Activated T-helper 17 cell treated with anti-CD3 and anti-CD28 coated beads, Interleukin-2, amount 50 U/mL, for 72 hours (primary cell): ENCODE measurements at places on chromosomes 11 and 22. TPM values are rescaled to one million over a fixed set of nuclear protein-coding genes. Genes with fewer than 3 reads are reported as not detected.

DNA sequence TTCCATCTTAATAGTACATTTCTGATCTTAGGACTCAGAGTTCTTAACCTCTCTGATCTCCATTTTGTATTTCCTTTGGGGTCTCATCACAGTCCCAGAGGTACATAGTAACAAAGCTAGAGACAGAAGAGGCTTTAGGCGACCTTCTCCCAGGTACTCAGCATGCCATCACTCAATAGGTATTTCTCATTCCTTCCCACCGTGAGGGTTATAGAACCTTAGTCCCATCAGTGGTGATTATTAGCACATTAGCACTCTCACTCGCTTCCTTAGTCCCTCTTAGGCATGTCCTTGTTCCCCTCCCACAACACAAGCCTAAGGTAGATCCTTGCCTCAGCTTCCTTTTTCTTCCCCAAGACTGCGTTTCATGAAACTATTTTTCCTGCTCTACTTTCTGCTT, 14.7 kb downstream of the SWAP70 start:
- ATAC-seq: no peak

OR4D9 gene
- not detected for total RNA-seq

DNA sequence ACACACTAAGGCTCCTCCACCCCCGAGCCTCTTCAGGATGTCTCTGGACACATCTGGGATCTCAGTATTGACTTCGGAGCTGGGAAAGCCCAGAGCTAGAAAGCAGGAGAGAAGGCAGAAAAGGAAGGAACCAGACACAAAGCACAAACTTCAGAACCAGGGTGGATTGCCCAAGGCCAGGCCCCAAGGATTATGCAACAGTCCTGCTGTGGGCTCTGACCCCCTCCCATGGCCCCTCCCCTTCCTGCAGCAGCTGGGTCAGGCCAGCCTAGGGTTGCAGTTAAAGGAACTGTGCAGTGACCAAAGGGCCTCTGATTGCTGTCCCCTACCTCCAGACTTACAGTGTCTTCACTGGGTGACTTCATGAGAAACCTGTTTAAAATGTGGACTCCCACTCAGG, 5.3 kb downstream of the KCNE3 start:
- no peak for ATAC-seq

DNA sequence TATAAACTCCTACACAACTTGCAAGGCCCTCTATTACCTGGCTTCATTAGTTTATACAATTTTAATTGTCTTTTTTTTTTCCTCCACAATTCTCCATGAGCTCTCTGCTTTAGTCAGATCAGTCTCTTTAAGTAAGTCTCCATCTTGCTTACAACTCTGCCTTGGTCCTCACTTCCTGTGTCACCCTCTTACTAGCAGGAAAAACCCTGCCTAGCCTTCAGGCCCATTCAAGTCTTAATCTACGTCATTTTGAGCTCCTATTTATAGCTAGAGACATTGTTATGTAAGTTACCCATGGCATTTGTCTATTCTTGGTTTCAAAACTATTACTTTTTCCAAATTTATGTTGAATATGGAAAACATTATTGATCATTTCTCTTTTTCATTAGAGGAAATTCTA, 177.4 kb downstream of the SBF2 start:
- no peak for ATAC-seq

GRIA4 gene
- total RNA-seq: not detected

DNA sequence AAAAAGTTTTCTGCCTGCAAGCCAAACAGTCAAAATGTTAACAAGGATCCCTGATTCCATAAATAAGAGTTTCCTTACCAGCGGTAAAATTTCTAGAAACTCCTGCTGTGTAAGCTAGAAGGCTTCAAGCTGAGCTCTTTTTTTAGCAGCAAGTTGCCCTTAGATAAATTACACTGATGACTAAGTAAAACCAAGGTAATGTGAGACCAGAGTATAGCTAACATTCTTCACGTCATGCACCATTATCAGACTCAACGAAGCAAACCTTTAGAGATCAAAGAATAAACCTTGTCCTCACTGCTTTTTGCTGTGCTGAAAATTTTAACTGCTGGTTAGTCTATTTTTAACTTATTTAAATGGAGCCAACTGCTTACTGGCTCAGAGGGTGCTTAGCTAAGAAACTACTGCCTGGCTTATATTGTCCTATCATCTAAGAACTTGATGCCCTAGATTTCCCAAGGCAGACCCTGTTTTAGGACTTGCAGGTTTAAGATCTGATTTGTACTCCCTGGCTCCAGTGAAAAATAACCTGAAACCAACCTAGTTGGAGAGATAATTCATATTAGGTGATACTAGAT, 900.7 kb downstream of the JRKL start:
- no peak for ATAC-seq

- ATAC-seq: no peak
These were observed 1114.2 kb upstream of the RAG2 start for GRCh38 chr11:37712251-37712650.

CUL5 gene
- total RNA-seq: 32.3 TPM

DNA sequence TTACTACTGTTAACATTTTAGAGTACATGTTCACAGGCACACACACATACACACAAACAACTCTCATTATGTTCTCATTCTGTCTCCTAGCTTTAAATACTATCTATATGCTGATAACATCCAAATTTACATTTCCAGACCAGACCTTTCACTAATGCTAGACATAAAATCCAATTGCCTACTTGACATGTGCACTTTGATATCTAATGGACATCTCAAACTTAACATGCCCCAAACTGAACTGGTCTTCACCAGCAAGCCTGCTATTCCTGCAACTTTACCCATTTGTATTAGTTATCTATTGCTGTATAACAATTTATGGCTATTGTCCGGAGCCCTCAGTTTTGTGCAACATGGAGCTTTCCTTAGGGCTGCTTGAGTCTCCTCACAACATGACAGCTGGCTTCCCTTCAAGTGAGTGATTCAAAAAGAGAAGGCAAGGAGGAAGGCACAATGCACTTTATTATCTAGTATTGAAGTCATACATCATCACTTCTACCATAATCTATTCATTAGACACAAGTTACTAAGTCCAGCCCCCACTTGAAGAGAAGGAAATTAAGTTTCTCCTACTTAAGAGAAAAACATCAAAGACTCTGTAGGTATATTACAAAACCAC, 3.0 kb downstream of the SLC36A4 start:
- no peak for ATAC-seq

- ATAC-seq: no peak
These were observed 57.0 kb downstream of the MYH9 start for GRCh38 chr22:36330655-36331305.

SCO2 gene
- total RNA-seq: 9.9 TPM

SYCE3 gene
- total RNA-seq: 0.65 TPM

CLTCL1 gene
- 2.0 TPM for total RNA-seq

- no peak for ATAC-seq
These were observed 8.2 kb downstream of the SESN3 start for GRCh38 chr11:95222817-95223216.

DNA sequence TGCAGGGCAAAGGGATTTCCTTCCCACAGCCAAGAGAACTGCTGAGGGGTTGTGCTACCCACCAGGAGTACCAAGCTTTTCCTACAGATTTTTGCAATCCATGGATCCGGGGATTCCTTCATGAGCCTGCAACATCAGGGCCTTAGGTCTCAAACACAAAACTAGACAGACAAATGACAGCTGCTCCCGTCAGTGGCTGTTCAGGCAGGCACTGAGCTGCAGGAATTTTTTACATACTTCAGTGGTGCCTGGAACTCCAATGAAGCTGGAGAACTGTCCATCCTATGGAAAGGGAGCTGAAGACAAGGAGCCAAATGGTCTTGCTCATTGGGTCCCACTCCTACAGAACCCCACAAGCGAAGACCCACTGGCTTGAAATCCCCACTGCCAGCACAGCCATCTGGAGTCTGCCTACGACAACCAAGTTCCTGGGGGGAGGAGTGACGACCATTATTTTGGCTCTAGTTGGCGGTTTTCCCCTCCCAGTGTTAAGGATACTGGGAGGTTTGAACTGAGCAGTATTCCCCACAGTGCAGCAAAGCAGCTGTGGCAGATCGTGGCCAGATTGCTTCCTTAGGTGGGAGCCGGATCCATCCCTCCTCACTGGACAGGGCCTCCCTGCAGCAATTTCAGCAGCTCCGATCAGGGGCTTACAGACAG, 157.7 kb upstream of the TMEM45B start:
- no peak for ATAC-seq

DNA sequence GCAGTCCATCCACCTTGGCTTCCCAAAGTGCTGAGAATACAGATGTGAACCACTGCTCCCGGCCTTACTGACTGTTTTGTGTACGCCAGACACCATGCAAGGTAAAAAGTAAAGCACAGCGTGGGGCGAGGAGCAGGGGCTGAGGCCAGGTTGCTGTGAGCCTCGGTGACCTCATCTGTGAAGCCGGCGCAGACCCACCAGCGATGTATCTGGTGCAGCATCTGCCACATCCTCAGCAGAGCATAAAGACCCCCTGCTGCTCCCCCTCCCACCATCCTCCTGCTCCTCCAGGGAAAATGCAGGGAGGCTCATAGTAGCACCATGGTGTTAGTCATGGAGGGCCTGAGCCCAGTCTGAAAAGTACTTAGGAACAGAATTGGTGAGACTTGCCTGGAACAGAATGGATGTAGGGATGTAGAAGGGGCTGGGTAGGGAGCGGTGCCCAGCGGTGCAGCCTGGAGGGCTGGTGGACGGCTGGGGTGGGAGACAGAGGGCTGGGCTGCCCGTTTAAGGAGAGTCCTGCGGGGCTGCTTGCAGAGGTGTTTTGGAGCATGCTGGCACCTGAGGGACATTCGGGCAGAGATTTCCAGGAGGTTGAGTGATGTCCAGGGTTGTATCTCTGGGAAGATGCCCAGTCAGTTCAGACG, 462.4 kb downstream of the BRD1 start:
- no peak for ATAC-seq

KRTAP5-9 gene
- not detected for total RNA-seq

GRCh38 chr11:130370845-130371590, 56.3 kb upstream of the ZBTB44 start:
- ATAC-seq: no peak

DNA sequence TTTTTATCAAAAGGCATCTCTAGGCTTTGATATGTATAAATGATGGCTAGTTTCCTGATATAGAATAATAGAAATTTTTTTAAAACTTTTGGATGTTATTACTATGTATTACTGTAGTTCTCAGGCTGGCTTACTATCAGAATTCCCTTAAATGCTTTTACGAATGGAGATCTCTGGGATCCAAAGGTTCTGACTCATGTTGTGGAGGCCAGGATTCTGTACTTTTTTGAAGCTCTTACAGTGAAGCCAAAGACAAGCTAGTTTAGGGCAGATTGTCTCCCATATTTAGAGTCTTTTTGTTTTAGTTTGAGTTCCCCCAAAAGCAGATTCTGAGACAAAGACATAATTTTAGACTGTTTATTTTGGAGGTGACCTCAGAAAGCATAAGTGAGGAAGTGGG, 265.9 kb upstream of the SESN3 start:
- ATAC-seq: no peak

C22orf42 gene
- total RNA-seq: not detected

GRCh38 chr11:62879235-62879978, 1.3 kb upstream of the SLC3A2 start:
- ATAC-seq: no peak

DNA sequence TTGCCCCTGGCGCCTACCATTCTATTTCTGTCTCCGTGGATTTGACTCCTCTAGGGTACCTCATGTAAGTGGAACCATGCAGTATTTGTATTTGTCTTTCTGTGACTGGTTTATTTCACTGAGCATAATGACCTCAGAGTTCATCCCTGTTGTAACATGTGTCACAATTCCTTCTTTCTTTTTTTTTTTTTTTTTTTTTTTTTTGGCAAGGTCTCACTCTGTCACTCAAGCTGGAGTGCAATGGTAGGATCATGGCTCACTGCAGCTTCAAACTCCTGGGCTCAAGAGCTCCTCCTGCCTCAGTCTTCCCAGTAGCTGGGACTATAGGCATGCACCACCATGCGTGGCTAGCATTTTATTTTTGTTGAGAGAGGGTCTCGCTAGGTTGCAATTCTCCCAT, 74.0 kb upstream of the SEPTIN5 start:
- ATAC-seq: no peak

GRCh38 chr22:21622011-21622918, 7.6 kb downstream of the YDJC start:
- no peak for ATAC-seq

GRCh38 chr11:26806219-26806618, 84.4 kb upstream of the SLC5A12 start:
- no peak for ATAC-seq

DNA sequence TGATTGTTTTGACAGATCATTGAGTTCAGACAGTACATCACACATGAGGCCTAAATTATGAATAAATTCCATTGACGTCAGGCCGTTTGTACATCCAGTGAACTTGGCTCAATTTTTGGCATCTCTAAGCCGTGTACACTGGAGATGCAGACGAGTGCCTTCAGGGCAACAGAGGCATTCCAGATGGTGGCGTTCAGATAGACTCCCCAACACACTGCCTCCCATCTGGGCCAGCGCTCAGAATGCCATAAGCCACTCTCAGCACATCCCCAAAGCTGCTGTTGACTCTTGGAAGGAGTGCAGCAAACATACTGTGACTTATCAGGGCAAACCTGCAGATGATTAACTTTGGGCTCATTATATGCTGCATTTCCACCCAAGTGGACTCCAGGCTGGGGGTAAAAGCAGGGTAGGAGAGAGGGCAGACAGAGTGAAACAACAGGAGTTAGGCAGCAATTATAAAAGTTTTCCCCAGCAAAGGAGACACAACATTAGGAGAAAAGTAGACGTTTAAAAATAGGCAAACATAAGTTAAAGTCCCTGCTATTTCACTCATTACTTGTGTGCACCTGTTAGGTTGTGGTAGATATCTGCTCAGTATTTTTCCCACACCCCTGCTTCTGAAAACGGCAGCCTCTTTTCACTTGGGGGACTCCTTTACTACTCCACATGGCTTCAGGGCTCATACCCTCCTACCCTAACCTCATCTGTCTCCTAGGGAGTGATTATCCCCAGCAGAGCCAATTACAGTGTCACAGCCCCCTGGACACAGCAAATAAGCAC, 60.2 kb upstream of the PDE3B start:
- no peak for ATAC-seq

SERHL2 gene
- 1.2 TPM for total RNA-seq

DNA sequence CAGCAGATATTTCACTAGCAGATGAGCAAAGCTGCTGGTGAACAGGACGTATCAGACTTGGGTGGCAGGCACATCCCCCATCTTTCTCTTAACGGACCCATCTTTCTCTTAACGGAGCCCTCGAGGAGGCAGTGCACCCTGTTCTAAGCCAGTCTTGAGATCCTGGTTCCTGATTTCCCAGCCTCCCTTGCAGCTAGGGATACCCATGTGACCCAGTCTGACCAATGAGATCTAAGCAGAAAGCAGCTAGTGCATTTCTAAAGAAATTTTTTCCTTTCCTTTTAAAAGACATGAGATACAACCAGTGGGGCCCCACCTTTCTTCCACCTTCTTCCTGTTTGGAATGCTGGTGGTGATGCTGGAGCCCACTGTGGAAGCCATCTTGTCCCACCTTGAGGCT, 13.6 kb upstream of the ELFN2 start:
- ATAC-seq: no peak

DNA sequence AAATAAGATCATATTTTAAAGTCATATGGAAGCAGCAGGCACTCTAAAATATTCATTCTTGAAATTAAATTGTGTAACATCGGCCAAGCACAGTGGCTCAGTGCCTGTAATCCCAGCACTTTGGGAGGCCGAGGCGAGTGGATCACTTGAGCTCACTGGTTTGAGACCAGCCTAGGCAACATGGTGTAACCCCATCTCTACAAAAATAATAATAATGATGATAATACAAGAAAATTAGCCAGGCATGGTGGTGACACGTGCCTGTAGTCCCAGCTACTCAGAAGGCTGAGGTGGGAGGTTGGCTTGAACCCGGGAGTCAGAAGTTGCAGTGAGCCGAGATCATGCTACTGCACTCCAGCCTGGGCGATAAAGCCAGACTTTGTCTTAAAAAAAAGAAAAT, 77.4 kb downstream of the TRIM29 start:
- no peak for ATAC-seq

RAB36 gene
- total RNA-seq: 0.80 TPM
